ENCODE measurements at places on chromosomes 7 and 10. TPM values are rescaled to one million over a fixed set of nuclear protein-coding genes. Genes with fewer than 3 reads are reported as not detected.
A peak's percentile ranks its signal among the peaks of the same experiment; 100 is the strongest.

DNA sequence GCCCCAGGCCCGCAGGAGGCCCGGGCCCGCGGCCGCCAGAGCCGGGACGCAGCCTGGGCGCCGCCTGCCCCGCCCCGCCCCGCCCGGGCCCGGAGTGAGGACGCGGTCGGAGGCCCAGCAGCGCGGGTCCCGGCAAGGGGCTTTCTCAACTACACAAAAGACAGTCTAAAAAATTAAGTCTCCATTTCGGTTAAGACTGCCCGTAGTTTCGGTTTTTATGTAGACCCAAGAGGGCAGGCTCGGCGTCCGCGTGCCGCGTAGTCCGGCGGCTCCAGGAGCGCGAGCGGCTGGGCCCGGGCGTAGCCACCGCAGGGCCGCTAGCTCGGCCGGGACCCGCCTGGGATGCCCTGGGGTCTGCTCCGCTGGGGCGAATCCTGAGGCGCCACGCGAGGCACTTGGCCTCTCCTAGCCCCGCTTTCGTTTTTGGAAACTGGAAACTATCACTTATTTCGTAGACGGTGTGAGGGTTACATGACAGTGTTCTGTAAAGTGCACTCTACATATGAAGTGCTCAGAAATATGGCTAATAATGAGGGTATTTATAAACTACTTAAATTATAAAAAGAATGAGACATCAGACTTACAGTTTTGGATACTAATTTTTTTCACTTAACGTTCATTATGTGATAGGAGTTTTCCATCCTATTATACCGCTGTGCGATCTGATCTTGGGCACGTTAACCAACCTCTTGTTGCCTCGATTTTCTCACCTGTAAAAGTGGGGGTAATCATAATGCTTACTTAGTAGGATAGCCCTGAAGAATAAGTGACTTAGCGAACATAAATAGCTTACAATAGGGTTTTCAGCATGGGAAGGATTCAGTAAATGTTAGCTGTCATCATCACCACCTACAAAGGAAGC, 573 bp downstream of the BLVRA start:
- DNase-seq = peak; percentile 21

DNA sequence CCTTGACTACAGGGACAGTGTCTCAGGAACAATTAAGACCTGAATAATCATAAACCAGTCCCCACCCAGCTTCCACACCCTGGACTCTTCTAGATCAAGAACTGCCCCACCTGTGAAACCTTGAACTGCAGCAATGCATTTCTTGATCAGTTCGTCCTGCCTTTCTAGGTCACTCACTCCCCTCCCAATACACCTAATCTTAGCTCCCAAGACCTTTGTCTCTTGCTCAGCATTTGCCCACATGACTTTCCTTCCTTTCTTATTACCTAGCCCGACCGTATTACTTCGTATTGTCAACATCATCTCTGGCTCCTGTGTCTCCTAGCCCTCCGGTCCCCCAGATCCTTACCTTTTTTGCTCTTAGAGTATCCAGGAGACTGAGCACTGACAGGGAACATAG, 5.5 kb upstream of the NAMPT start:
- no peak for DNase-seq

- DNase-seq = no peak
Observed at GRCh38 chr10:34001087-34001580, 666.7 kb upstream of the NRP1 start.

DNA sequence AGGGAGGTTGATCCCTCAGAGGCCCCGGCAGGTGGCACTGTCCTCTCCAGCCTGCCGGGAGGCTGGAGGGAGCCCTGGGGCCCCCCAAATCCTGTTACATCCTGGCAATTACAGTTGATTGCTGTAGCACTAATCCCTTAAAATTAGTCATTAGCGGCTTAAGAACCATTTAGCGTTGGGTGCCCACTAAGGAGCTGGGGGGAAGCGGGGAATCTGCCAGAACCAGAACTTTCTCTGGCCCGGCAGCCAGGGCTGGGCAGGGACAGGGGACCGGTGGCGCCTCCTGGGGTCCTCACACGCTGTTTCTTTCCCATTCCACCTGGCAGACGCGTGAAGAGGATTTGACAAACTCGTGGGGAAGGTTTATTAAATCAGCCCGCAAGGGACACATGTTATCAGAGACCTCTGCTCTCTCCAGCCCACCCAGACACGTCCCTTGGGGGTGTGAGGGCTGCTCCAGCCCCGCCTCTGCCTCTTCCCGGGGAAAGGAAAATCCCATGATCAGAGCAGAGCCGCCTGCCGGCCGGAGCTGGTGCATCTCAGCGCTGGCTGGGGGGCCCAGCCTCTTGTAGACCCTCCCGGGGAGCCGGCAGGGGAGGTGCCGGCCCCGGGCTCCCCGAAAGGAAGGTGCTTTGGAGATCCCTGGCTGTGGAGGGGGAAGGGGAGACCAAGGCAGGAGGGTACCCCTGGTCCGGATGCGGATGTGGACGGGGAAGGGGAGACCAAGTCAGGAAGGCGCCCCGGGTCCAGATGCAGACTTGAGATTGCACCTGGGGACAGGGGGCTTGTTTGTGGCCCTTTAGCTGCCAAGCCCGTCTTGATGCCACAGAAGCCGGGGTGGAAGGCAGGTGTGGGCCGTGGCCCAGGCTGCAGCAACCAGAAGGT, 142.7 kb downstream of the ELFN1 start:
- DNase-seq = no peak

- DNase-seq = no peak
Observed at GRCh38 chr10:31896968-31897384, 31.7 kb downstream of the ARHGAP12 start.

The CLRN3 gene
- 17.3 TPM for polyA plus RNA-seq

The CPN1 gene
- 3.0 TPM for polyA plus RNA-seq

The PNLIP gene
- polyA plus RNA-seq = not detected

The DLX5 gene
- polyA plus RNA-seq = 0.18 TPM

The ASZ1 gene
- polyA plus RNA-seq = not detected

Measured in renal cortex interstitium (tissue), 15 donors.